Thymus (tissue), 14 donors: ENCODE measurements at places on chromosomes 6 and 20.

GRCh38 chr20:38110525-38111178 lies 54.4 kb downstream of the TGM2 start:
- DNase-seq = no peak

DNA sequence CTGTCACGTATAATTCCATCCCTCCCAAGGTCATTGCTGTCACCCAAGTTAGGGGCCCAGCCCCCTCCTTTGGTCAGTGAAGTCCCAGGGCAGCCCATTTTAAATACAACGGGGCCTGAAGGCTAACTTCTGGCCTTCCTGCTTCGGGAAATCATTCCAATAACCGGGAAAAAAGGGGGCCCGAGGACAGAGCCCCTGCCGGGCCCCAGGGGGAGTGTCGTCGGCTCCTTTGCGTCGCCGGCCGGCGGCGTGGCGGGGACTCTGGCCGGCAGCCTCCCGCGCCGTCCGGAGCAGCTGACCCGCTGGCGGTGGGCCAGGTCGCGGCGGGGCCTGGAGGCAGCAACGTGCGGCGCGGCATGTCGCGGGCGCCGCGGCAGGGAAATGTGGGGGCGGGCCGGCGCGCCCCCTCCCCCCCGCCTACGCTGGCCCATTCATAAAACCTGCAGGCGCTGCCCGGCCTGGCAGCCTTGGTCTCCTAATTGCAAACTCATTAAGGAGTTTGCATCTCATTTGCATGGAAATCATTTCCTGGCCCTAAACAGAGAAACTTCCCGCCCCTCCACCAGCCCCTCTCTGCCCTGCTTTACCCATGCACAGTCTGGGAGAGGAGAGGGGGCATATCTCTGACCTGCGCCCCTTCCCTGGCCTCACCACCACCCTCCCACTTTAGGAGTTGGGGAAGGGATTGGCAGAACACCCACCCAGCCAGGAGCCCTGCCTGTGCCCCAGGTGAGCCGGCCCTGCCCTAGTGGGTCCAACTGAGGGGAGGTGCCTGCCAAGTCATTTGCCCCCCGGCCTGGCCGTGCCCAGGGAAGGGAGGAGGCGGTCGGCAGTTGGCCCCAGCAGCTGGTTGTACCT lies 50.7 kb downstream of the MRPL14 start:
- DNase-seq = no peak

DNA sequence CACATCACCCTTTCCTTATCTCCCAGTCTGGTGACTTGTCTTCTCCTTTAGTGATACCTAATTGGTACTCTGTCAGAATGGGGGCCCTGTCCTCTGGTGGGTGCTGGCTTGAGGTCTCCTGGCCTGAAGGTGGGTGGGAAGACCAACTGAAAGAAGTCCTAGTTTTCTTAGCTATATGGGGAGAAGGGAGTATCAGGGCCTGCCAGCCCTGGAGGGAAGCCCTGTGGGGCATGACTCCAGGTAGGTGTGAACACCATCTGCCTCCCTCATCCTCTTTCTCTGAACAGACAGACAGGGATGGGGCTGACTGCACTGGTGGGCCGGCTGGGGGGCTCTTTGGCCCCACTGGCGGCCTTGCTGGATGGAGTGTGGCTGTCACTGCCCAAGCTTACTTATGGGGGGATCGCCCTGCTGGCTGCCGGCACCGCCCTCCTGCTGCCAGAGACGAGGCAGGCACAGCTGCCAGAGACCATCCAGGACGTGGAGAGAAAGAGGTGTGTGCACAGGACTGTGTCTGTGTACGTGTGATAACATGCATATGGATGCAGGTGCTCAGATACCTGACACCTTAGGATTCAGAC lies 4.8 kb downstream of the CRIP3 start:
- no peak for DNase-seq

DNA sequence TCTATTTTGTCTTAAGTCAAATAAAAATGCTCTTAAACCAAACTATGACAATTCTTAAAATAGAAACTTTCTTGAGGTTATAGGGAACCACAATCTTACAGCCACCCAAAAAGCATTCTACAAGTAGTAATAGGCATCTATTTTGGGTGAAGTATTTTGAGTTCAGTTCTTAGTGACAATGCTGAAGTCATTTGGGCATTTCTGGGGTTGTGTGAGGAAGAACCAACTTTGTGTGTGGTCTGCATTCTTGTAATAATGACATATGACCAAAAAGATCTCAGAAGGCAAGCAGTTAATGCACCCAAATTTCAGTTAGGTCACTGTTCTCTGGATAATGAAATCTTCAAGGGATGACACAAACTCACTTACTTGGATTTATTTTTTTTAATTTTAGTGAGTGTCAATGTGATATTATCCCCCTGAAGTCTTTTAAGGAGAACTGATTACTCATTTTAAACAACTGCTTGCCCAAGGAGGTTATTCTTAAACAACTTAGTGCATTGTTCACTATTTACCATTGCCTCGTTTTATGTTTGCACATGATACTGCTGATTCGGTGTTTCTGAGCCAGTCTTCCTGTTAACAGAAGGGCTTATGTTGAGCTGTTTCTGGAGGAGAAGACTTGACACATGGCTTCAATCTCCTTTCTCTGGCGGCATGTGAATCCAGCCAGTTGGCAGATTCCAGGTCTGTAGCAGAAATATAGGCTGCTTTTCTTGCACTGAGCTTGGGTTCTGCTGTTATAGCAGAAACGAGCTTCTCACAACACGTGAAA lies 618.9 kb downstream of the BCKDHB start:
- DNase-seq = no peak

- DNase-seq = no peak
These were observed 33.0 kb downstream of the SPTLC3 start for GRCh38 chr20:13041574-13042457.

GRCh38 chr6:109671733-109672132 lies 19.3 kb downstream of the AK9 start:
- no peak for DNase-seq

DNA sequence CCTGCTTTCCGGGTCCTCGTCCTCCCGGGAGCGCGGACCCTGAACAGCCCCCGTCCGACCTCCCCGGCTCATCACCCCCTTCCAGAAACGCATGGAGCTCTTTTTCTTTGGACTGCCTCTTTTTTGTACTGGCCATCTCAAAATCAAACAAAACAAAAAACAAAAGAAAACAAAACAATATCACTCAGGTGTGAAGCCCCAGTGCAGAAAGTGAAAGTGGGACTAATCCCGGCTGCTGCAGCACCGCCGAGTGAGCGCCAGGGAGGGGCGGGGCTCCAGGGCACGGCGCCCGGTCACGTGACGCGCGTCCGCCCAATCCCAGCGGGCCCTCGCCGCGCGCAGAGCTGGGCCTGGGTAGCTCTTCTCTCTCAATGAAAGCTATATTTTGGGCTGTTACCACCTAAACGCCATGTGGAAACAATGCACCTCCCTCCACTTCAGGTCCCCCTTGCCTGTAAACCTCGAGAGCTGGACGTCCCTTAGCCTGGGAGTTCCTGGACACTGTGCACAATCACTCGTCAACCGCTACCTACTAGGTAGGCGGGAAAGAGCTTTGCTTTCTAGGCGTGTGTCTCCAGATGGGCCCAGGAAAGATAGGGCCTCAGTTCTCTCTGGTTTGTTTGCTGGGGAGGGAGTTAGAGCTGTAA lies 93.7 kb upstream of the PRDM1 start:
- peak; percentile 87 for DNase-seq

DNA sequence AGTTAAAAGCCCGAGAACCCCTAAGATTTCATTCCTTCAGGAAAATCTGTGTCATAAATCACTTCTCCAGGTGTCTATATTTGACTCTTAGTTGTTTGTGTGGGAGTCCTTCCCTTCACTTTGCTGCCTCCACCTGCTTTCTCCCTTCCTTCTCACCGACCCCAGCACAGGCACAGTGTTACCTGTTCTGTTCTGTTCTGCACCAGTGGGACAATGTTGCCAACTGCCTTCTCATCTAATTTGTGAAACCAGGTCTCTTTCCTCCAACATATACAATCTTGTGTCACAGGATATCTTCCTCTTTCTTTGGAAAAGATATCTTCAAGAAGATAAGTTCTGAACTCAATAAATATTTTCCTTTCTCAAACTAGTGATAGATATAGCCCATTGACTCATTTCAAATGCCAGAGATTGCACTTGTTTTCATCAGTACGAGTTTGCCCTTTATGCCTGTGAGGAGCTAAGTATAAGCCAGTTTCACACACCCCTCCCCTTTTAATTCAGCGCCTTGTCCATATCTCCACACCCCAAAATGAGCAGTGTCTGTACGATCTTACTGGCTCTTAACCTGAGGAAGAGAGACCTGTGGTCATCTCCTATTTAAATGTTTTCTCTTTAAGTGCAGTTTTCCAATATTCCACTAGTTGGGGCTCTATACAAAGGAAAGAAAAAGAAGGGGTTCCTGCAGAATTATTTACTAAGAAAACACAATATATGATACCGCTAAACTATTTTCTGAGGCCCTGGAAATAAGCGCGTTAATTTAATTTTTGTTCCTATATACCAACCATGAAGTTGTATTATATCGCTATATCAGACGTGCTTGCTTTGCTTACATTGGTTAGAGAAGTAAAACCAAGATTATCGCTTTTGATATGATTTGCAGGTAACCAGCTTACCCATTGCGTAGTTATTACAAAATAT lies 81.6 kb upstream of the PREP start:
- DNase-seq = peak; percentile 34

GRCh38 chr6:39287601-39288000 lies 26.6 kb downstream of the KCNK17 start:
- no peak for DNase-seq
